Stimulated activated CD4-positive, alpha-beta T cell treated with anti-CD3 and anti-CD28 coated beads, Interleukin-2, amount 100 ng/mL, for 4 hours (primary cell): ENCODE measurements at places on chromosomes 1 and 21.

GRCh38 chr1:83741348-83741747 is 257.6 kb downstream of the TTLL7 start:
- no peak for DNase-seq

GRCh38 chr1:202599669-202600431 is 110.4 kb downstream of the SYT2 start:
- no peak for DNase-seq

DNA sequence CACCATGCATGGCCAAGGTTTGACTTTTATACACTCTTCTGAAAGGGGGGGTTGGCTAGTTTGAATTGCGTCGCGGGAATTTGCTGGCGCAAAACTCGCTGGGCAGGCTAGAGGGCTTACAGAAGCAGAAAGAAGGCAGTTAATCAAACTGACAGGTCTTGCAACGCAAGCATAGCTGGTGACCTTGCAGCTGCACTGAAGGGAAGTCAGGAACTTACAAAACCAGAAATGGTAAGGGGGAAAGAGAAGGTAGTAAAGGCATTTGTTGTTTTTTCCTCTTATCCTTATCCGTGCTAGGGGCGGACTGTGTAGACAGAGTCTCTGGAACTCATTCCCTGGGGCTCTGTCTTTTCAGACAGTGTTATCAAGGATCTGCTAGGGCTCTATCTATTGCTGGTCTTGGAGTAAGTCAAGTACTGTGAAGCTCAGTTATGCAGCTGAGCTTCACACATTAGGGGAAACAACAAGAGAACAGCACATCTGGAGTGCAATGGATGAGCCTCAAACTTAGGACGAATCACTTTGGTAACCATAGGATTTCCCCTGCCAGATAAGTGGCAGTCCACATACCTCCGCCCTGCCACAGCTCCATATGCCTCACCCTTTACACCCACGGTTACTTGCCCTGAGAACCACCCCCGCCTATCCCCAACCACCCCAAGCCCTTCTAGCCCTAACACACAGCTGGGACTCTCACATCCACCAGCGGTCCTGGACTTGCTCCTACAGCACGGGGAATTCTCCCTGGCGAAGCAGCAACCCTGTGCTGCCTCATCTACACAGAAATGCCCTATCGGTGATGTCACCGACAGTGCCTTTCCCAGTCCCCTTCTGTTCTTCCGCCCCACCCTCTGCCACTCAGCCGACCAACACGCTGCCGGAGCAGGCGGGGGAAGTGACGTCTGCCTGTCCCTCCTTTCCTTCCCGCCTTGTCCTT is 251.4 kb downstream of the FAM72C start:
- DNase-seq: no peak

- peak; percentile 28 for DNase-seq
Observed at GRCh38 chr21:43866260-43866629, 1.2 kb downstream of the AGPAT3 start.

DNA sequence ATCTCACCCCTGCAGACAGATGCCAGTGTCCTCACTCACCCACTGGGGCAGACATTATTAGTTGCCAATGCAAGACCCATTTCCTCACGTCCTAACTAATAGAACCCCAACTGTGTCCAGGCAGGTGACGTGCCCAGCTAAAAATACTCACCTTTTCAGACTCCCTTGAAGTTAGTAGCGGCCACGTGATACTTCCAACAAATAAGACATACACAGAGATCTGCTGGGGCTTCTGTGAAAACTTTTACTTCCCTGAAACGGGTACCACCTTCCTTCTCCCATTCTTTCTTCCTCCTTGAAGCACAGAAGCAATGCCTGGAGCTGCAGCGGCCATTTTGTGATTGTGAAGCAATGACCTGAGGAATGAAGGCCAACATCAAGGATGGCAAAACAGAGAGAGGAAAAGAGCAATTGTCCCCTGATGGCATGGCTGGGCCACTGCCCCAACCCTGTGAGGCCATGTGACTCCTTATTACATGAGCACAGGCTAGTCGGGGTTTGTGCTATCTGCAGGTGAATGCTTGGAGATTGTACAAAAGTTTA is 74.4 kb upstream of the TMPRSS2 start:
- DNase-seq: no peak

GRCh38 chr21:46111857-46112724 is 14.2 kb downstream of the COL6A2 start:
- DNase-seq: no peak

DNA sequence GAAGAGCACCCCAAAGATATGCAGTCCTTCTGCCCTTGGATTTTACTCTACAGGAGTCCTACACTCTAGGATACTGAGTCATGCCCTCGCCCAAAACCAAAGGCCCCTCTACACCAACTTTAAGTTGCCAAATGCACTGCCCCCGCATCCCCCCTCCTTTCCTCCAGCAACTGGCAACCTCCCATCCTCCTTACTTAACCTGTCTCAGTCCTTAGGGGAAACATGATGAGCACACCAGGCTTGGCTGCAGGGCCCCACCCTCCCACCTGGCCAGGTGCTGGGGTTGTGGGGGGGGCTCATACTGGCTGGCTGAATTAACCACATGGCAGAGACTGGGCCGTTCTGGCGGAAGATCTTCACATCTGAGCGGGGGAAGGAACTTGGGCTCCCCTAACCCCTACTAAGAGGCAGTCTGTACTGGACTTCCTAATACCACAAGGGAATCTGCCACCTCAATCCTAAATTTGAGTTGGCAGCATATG is 1.2 kb downstream of the HDGF start:
- peak; percentile 47 for DNase-seq

DNA sequence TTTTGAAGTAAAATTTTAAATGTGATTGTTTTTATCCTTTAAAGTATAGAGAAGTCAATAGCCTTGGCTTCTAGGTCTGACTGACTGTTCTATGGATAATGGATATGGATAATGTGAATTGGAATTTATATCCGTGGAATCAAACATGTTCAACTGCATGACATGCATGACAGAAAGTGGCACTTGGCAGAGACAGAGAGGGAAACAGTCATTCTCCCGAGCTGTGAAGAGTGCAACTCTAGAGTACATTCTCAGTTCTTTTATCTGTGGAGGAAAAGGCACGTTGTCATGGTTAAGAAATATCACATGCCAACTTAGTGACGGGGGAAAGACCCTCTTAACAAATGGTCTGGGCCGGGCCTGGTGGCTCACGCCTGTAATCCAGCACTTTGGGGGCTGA is 67.0 kb downstream of the KIF26B start:
- DNase-seq: no peak

DNA sequence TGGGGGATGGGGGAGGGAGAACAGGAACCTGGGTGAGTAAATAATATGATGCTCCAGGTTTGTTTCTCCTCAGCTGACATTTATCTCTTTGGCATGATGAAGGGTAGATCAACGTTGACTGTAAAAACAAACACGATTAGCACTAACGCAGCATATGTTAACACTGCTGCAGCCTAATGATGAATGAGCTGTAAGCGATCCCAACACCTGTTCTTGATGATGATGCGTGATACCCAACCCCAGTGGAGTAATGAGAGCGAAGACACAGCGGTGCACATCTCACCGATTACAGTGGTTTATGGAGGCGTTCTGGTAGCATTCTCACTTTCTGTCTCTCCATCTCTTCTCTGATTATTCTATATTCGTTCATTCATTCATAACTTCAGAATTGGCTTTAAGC is 640.4 kb downstream of the USP25 start:
- DNase-seq: no peak

- DNase-seq: peak; percentile 86
Observed at GRCh38 chr1:7783826-7784491, at the start of gene PER3. TSS of gene PER3 (plus strand) at chr1:7784291. CDS start at chr1:7784878, 587 bp downstream.

DNA sequence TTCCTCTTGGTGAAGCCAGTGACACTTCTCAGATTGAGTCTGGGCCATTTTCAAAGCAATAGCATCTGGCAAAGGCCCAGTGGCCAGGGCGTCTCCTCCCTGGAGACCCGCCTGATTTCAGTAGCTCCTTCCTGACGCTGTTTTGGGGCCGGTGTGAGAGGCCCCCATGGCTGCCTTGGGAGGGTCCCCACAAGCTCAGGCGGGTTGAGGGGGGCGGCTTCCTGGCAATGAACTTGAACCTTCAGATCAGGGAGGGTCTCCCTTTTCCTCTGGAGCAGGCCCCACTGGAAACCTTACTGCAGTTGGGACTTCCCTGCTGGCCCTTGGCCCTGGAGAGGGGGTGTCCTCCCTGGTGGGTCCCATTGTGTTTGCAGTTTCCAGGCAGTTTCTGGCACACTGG is 121.2 kb downstream of the CRYAA start:
- no peak for DNase-seq

- DNase-seq: no peak
Observed at GRCh38 chr1:237411621-237412020, 369.6 kb downstream of the RYR2 start.

GRCh38 chr1:228735871-228736586 is 750 bp downstream of the RHOU start:
- no peak for DNase-seq

- DNase-seq: no peak
Observed at GRCh38 chr1:109238382-109238781, 11.0 kb upstream of the CELSR2 start.

- DNase-seq: no peak
Observed at GRCh38 chr1:237183963-237184540, 142.1 kb downstream of the RYR2 start.

- no peak for DNase-seq
Observed at GRCh38 chr1:4805987-4806386, 151.6 kb downstream of the AJAP1 start.

- DNase-seq: no peak
Observed at GRCh38 chr1:70083519-70083918, 121.9 kb downstream of the LRRC40 start.

DNA sequence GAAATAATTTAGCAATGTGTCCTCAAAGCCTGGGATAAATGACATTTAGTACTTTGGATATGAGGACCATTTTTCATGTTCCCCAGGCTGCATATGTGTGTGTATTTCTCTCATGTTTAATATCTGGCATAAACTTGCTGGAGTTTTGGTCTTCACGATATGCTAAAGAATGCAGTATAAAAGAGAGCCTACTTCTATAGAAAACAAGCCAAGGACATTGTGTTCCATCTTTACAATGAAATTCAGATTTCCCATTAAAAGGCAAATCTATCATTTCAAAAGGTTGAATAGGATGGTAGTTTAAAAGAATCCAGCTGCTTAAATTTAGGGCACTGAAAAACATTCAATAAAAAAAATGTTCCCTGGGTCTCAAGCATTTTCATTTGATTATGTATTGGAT is 169.0 kb upstream of the C1orf105 start:
- DNase-seq: no peak

- DNase-seq: peak; percentile 15
Observed at GRCh38 chr1:165828103-165828668, 772 bp downstream of the UCK2 start.

DNA sequence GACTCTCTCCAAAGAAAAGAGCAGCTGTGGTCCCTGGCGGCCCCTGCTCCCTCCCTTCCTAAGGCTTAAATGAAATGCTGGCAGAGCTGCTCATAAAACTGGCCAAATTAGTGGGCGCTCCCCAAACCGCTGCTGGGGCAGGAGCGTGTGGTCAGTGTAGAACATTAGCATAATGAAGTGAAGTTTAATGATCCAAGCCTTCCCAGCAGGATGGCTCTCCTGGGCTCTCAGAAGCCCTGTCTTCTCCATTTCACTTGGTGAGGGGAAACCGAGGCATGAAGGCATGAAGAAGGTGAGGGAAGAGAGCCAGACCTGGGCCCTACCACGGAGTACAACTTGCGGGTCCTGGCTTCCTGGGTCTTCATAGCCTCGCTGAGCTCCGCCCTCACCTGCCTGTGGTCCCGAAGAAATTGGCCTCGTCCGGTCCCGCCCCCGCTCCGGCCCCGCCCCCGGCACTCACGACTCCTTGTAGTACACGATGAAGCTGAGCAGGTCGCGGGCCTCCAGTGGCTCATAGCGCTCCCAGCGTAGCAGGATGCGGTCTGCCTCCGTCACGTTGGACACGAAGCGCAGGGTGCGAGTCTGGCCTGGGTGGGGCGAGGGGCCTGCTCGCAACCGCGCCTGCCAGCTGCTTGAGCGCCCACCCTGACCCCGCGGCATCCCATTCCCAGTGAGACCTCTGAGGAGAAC is 10.3 kb downstream of the INSRR start:
- DNase-seq: no peak

DNA sequence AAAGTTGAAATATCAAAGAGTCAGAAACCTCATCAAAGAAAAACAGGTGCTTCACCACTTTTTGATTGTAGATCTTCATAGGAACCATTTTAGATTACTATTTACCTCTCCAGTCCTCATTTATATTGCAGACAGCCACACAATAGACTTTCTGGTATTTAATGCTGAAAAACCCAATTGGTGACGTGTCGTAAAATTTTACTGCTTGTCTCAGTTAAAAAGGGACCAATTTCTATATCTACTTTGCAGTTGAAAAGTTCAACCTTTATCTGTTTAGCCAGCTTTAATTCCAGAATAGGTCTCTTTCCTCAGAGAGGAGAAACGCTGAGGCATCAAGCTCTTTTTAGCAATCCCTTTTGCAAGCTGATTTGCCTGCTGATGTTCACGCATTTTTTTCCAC is 1722.4 kb downstream of the PLA2G4A start:
- DNase-seq: no peak

DNA sequence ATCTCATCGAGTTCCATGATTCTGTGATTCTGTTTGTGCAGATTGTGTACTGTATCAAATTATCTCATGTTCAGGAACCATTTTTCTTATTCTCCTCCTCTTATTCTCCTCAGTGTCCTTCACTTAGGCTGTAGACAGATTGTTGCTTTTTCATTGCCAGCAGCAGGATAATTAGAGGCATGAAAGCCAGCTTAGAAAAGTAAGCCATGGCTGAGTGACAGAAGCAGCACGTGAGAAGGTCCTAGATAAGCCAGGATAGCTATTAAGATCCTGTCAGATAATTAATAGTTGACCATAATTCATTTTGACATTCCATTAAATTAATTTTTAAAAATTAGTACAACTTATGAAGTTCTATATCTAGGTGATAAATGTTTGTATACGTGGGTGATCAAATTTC is 60.8 kb upstream of the PRKACB start:
- DNase-seq: no peak
